Hepatocyte (in vitro differentiated cells): ENCODE measurements at places on chromosomes 2 and 18. TPM values are rescaled to one million over a fixed set of nuclear protein-coding genes. Genes with fewer than 3 reads are reported as not detected.

The UGT1A4 gene
- total RNA-seq = not detected in 2 replicates

DNA sequence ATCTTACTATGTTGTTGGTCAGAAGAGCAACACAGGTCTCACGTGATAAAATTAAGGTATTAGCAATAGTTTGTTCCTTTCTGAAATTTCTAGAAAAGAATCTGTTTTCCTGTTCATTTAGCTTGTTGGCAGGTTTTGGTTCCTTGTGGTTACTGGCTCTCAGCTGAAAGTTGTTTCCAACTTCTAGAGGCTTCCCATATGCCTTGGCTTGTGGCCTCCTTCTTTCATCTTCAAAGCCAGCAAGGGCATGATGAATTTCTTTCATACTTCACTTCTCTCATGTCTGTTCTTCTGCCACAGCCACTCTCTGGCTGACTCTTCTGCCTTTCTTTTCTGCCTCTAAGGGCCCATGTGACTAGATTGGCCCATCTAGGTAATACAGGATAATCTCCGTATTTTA, 193.7 kb downstream of the TRIB2 start:
- DNase-seq = no peak
- H3K4me1 ChIP-seq = no peaks in the 10 kb centered on the region
- H3K4me3 ChIP-seq = no peak overlapping the region
- no peak overlapping the region for H3K27ac ChIP-seq
- no peaks in the 10 kb centered on the region for H3K27me3 ChIP-seq
- H3K36me3 ChIP-seq = no peaks in the 10 kb centered on the region

DNA sequence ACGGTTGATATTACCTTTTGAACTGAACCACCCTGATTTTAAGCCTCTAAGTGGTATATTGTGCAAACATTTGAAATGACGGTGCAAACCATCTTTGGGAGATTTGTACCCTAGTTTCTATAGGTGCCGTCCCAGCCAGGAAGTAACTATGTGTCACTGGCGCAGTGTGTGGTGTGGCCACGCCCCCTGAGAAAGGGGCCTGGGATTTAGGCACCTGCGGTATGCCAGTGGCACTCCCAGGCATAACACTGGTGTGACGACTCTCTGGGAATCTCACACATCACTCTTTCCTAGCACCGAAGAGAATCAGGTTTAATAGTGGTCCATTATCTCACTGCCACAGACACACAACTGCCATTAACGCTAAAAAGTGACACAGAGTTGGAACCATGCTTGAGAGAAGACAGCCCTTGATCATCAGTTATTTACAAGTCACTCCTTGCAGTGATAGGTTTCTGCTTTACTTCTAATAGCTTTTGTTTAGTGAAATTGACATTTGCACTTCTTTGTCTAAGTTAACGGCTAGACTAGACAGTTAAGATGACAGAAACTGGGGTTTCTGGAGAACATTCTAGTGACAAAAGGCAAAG, 11.1 kb downstream of the AQP4 start:
- H3K36me3 ChIP-seq = no peaks in the 10 kb centered on the region
- H3K4me1 ChIP-seq = no peaks in the 10 kb centered on the region
- no peak for DNase-seq
- H3K4me3 ChIP-seq = no peak overlapping the region
- H3K27me3 ChIP-seq = no peaks in the 10 kb centered on the region

DNA sequence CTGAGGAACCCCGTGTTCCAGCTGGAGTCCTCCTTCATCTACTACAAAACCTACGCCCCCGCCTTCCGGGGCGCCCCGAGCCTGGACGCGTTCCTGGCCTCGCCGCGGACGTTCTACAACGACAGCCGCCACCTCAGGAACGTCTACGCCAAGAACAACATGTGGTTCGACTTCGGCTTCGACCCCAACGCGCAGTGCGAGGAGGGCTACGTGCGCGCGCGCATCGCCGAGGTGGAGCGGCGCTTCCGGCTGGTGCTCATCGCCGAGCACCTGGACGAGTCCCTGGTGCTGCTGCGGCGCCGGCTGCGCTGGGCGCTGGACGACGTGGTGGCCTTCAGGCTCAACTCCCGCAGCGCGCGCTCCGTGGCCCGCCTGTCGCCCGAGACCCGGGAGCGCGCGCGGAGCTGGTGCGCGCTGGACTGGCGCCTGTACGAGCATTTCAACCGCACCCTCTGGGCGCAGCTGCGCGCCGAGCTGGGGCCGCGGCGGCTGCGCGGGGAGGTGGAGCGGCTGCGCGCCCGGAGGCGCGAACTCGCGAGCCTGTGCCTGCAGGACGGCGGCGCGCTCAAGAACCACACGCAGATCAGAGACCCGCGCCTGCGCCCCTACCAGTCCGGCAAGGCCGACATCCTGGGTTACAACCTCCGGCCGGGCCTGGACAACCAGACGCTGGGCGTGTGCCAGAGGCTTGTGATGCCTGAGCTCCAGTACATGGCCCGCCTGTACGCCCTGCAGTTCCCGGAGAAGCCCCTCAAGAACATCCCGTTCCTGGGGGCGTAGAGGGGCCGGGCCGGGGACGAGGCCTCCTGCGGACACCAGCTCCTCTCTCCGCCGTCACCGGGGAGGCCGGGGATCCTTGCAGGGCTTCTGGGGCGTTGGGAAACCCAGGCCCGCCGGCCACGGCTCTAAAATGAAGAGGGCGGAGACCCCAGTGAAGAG, 5.3 kb upstream of the NEU4 start:
- no peaks in the 10 kb centered on the region for H3K27me3 ChIP-seq
- H3K4me1 ChIP-seq = peaks cover 16% of the 10 kb centered on the region
- peak; percentile 59 for DNase-seq
- H3K4me3 ChIP-seq = no peak overlapping the region

GRCh38 chr2:70399046-70399445, 97.2 kb upstream of the FAM136A start:
- H3K4me1 ChIP-seq = no peaks in the 10 kb centered on the region
- H3K36me3 ChIP-seq = no peaks in the 10 kb centered on the region
- DNase-seq = no peak

DNA sequence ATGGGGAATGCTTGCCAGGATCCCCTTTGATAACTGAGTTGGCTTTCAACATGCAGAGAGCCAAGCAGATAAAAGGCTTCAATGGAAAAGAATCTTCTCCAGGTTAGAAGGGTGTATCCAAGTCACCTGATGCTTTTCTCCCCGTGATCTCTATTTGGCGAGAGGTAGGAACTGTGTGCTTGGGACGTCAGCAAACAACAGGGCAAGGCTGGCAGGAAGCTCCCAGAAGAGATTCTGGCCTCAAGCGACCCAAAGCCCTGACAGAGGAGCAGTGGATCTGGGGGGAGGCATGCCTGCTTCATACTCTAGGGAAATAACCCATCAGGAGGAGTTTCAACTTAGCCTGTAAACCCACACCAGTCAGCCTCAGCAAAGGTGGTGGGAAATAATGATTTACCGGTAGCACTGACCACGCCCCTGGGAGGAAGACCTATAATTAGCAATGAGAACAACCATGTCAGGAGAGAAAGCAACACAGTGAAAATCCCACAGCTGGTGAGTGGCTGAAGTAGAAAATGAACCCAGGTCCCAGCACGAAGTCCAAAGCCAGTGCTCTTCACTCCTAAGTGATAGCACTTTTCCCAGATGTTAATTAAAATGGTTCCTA, 76.3 kb upstream of the SEC11C start:
- no peak for DNase-seq
- no peak overlapping the region for H3K27ac ChIP-seq
- peaks cover 10% of the 10 kb centered on the region for H3K4me1 ChIP-seq
- no peaks in the 10 kb centered on the region for H3K36me3 ChIP-seq
- H3K4me3 ChIP-seq = no peak overlapping the region

- peaks cover 60% of the 10 kb centered on the region for H3K4me1 ChIP-seq
- H3K27me3 ChIP-seq = no peaks in the 10 kb centered on the region
- H3K36me3 ChIP-seq = no peaks in the 10 kb centered on the region
- no peak overlapping the region for H3K4me3 ChIP-seq
Observed at GRCh38 chr2:46304635-46305034, 7.4 kb downstream of the EPAS1 start.

The VIT gene
- 0.33 and 0.76 TPM in 2 replicates for total RNA-seq

GRCh38 chr2:232524771-232525170, 1.2 kb upstream of the CHRND start:
- H3K36me3 ChIP-seq = no peaks in the 10 kb centered on the region
- no peak for DNase-seq
- H3K27me3 ChIP-seq = peaks cover 40% of the 10 kb centered on the region

The ANKRD62 gene
- not detected in 2 replicates for total RNA-seq

- DNase-seq = no peak
- H3K27ac ChIP-seq = no peak overlapping the region
- H3K27me3 ChIP-seq = no peaks in the 10 kb centered on the region
- no peaks in the 10 kb centered on the region for H3K36me3 ChIP-seq
- no peaks in the 10 kb centered on the region for H3K4me1 ChIP-seq
Observed at GRCh38 chr2:167817908-167818307, 429.5 kb downstream of the STK39 start.

GRCh38 chr2:161427664-161428587, 11.8 kb downstream of the TBR1 start:
- no peak for DNase-seq
- H3K4me3 ChIP-seq = peak overlapping the region; percentile 42
- H3K27me3 ChIP-seq = peaks cover 100% of the 10 kb centered on the region
- no peaks in the 10 kb centered on the region for H3K36me3 ChIP-seq

DNA sequence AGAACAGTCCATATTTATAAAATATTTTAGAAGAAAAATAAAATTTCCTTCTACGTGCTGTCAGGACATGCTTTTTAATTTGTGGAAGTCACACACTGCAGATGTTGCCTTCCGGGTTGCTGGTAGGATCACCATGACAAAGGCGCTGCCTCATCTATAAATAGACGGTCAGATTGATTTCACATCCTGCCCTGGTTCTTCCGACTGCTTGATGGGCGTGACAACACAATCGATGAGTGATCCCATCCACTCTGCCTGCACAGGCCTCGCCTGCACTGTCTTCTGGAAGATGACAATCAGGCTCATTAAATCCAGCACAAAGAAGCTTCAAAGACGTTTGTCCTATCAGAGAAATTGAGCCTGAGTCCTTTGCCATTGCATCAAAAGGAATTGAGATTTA, 318.9 kb upstream of the TRIB2 start:
- H3K27me3 ChIP-seq = no peaks in the 10 kb centered on the region
- H3K36me3 ChIP-seq = no peaks in the 10 kb centered on the region
- H3K4me1 ChIP-seq = no peaks in the 10 kb centered on the region
- no peak overlapping the region for H3K27ac ChIP-seq
- no peak for DNase-seq

DNA sequence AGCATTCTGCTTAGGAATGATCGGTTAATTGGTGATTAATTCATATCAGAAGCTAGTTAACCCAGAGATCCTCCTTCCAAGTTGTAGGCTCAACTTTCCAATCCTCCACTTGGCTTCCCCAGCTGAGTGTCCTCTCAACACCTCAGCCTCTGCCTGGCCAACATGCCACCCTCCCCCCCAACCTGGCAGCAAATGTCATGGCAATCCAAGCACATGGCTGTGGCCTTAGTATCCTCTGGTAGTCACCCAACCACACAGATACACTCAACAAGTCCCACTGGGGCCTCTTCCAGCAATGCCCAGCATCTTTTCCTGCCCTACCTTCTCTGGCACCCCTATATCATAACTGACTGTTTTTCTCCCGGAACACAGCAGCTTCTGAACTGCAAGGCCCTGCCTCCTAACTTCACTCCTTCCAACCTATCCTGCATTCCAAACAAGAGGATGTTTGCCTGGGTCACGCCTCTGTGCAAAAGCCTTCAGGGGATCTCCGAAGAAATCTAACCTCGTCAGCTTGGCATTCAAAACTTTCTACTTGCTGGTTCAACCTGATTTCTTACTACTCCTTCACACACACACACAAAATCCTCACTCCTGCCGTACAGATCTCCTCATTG, 195.0 kb downstream of the CYP26B1 start:
- H3K36me3 ChIP-seq = no peaks in the 10 kb centered on the region
- H3K27me3 ChIP-seq = no peaks in the 10 kb centered on the region
- DNase-seq = no peak
- no peak overlapping the region for H3K27ac ChIP-seq
- H3K4me1 ChIP-seq = no peaks in the 10 kb centered on the region

GRCh38 chr2:23381084-23381483, 3.9 kb upstream of the KLHL29 start:
- no peaks in the 10 kb centered on the region for H3K36me3 ChIP-seq
- H3K4me1 ChIP-seq = peaks cover 3% of the 10 kb centered on the region
- peaks cover 28% of the 10 kb centered on the region for H3K27me3 ChIP-seq
- H3K27ac ChIP-seq = no peak overlapping the region
- no peak overlapping the region for H3K4me3 ChIP-seq
- no peak for DNase-seq

The PTPN18 gene
- total RNA-seq = 34.8 and 35.7 TPM in 2 replicates

DNA sequence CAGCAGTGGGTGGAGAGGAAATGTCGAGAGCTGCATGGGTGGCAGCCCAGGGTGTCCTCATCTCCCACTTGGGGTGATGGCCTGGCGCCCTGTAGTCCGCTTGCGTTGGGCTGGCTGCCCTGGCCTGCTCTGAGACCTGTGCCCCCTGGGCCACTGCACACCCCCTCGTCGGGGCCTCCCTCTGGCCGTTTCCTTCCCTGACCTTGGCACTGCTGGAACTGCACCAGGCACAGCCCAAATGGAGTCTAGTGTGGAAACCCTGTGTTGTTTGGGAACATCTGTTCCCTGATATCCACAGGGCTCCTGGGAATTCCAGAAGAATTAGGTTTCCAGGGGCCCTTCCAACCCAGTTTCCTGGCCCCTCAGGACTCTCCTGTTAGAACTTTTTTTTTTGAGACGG, 13.9 kb downstream of the EFHD1 start:
- no peak overlapping the region for H3K4me3 ChIP-seq
- H3K27ac ChIP-seq = no peak overlapping the region
- H3K36me3 ChIP-seq = no peaks in the 10 kb centered on the region
- no peak for DNase-seq

The MDH1B gene
- 0.07 and 0.16 TPM in 2 replicates for total RNA-seq

The GFPT1 gene
- total RNA-seq = 75.4 and 80.0 TPM in 2 replicates

DNA sequence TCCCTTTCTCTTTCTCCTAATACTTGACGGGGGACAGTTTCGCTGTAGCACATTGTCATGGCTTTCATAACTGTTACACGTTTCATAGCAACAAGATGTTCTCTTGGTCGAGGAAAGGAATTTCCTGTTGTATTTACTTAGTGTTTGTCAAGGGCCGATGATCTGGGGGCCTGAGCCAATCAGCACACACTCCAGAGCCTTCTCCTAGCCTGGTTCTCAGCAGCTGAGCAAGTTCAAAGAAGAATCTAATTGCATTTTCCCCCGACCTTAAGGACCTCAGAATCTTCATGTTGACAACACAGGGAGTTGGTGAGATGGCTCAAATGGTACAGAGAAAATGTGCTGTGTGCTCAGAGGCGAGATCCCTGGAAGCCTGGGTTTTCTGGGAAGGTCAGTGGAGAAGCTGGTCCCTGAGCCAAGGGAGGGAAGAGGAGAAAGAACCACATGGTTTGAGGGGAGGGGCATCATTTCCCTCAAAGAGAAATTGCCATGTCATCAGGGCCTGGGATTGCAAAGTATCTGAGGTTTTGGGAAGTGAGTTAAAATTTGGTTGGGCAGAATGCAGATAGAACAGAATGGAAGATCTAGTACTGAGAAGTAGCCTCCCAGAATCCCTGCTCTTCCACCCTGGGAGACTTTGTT, 76.9 kb upstream of the AGAP1 start:
- H3K4me1 ChIP-seq = peaks cover 2% of the 10 kb centered on the region
- H3K27me3 ChIP-seq = no peaks in the 10 kb centered on the region
- H3K27ac ChIP-seq = no peak overlapping the region
- no peak overlapping the region for H3K4me3 ChIP-seq
- DNase-seq = peak; percentile 42
- H3K36me3 ChIP-seq = no peaks in the 10 kb centered on the region
